ENCODE measurements at places on chromosomes 3 and 15.

DNA sequence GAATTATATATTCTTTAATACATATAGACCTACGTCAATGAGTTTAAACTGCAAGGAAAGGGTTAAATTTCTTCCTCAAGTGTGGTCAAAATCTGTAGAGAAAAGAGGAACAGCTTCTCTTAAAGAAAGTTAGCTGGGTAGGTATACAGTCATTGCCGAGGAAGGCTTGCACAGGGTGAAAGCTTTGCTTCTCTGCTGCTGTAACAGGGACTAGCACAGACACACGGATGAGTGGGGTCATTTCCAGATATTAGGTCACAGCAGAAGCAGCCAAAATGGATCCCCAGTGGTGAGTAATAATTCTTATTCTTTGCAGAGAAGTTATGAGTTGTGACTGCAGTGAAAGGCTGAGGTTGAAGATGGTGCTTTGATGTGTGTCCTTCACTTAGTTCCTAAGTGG is at the start of gene CD86:
Gene CD86, plus strand, starts transcription at position 148 of the 400 bp plus-strand sequence. Its CDS starts 128 bp downstream, at position 276.
- DNase-seq: no peak

DNA sequence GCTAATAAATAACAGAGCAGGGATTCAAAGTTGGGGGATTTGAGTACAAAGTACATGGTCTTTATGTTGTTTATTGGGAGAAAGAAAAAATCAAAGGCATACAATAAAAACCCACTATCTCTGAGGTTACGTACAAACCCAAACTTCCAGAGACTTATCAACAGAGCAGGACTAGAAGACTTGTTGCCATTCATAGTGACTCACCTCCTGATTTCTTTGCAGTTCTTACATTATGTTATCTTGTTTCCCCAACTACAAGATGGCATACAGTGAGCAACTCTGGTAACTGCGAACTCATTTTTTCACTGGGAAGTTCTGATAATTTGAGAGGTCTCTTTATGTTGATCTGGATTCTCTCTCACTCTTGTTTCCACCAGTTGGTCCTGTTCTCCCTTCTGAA is 80.6 kb upstream of the ETV5 start:
- DNase-seq: no peak

GRCh38 chr3:126216416-126216815 is 36.0 kb upstream of the ALDH1L1 start:
- DNase-seq: no peak

DNA sequence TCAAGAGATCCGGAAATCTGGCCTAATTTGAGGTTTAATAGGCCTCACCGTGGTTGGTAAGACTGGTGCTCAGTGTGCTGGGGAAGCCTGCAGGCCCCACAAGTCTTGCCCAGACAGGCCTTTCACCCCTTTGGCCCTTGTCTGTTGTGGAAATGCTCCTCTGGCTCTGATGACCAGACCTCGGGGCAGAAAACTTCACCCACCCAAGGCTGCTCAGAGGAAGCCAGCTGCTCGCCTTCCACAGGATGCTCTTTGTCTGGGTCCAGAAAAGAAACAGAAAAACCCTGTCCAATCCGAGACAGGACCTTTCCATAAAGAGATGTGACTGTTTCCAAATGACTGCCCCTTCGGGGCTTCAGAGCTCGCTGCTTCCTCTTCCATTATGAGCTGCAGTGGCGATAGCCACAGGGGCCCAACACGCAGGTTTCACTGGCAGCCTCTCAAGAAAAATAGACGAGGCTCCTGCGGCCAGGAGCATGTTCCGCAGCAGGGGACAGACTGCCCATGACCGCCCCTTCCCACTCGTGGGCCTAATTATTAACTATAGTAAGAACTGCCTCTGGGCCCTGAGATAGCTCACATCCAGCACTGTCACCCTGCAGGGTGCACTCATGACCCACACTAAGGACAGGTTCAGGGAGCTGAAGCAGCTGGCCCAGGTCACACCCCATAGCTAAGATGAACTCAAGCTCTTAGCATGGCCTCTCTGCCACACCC is 6.8 kb upstream of the SNX22 start:
- no peak for DNase-seq

DNA sequence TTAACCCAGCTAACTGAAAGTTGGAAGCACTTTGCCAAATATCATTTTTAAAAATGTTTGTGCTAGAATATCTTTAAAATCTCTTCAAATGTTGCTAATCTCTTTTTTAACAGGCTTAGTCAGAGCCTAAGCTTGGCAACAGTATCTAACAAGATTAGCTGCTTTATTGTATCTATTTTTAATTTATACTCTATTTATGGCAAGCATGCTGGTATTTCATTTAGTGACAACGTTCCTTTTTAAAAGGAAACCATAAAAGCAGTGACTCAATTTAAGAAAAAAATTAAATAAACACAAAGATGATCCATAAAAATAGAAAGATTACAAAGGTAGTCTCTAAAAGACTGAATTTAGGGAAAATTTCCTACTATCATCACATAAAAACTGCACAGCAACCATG is 40.5 kb downstream of the SLC12A6 start:
- DNase-seq: no peak

DNA sequence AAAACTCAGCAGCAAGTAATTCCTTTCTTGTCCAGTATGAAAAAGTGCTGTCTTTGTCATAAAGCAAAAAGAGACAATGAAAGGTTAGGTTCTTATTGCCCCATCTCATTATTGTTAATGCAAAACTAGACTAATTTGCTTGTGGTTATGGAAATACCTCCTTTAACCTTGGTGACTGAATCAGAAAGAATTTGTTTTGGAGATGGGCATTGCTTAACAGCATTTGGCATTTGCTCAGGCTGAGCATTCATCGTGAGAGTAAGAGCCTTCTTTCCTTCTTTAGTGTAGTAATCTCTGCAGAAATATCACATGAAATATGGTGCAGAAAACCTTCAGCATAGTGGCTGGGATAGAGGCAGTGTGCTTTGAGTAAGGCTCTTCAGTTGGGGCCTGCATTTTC is 103.1 kb downstream of the CNTN6 start:
- no peak for DNase-seq

GRCh38 chr3:161449785-161450184 is 46.8 kb upstream of the OTOL1 start:
- no peak for DNase-seq

Data from NCI-H774 (cell line).